ENCODE measurements at places on chromosomes 13 and 19.

DNA sequence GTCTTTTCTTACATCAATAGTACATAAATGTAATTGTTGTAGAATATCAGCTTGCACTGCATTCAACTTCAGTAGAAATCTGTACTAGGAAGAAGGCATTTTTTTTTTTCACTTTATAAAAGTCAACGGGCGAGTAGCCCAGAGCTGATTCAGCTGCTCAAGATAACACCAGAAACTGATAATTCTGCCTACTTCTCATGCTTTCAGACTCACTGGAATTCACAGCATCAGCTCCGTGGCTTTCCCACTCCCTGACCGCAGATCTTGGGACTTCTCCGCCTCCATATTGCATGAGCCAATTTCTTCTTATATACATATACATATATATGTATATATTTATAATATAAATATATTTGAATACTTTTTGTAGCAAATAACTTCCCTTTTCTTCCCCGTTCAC is 263.1 kb upstream of the RXFP2 start:
- no peak for DNase-seq

GRCh38 chr19:14160017-14160703 is 23.8 kb upstream of the ASF1B start:
- DNase-seq = no peak

DNA sequence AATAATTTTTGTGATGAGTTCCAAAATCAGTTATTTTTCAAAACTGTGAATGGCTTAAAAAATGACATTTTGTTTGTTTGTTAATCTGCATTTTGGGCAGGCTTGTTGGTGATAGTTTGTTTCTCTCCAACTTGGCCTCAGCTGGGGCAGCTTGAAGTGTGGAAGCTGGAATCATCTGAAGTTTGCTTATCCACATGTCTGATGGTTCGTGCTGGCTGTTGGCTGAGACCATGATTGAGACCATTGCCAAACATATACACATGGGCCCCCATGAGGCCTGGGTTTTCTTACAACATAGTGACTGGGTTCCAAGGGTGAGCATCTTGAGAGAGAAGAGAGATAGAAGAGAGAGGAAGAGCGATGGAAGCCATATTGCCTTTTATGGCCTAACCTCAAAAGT is 201.2 kb downstream of the NDFIP2 start:
- DNase-seq = no peak

DNA sequence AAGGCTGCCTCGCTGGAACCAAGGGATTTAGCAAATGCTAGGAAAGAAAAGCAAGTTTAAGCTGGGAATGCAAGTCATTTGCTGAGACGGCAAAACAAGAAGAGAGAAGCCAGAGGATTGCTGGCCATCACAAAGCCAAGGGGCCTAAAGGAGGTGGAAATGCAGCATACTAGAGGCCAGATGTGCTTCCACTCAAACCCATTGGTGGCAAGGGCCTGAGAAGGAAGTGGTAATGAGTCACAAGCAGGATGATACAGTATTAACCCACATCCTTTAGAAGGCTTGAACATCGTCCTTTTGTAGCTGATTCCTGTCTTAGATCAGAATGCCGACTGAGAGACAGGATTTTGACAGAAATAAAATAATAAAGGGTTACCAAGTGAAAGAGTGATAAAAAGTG is 68.2 kb downstream of the ITGBL1 start:
- no peak for DNase-seq

DNA sequence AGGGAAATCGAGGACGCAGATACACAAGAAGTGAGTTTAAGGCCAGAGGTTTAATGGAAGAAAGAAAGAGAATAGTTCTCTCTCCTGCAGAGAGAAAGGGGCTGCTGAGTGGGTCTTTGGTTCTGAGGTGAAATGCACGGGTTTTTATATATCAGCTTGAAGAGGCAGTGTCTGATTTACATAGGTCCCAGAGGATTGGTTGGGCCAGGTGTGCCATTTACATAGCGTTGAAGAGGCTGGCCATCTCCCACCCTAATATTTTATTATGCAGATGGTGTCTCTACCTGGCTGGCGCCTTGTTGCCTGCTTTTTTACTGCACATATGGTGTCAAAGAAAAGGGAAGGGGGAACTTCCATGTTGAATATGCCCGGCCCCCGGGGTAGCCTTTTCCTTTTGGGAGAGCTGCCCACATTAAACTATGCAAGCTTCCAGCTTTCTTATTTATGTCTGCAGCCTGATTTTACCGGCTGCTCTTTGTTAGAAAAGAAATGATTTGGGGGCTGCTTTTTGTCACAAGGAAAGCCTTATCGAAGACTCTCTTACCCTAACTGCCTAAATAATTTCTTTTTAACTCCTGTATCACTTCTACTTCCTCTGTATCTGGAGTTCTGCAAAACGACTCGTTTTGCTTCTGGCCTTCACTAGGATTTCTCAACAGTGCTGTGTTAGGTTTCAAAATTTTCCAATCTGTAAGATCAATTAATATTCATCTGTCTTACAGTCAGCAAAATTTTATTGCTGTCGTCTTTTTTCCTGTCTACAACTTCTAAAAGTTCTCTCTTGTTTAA is 268.5 kb downstream of the B3GLCT start:
- no peak for DNase-seq
